ENCODE measurements at places on chromosomes 16 and 17. TPM values are rescaled to one million over a fixed set of nuclear protein-coding genes. Genes with fewer than 3 reads are reported as not detected.

The KRTAP9-9 gene
- not detected for total RNA-seq

GRCh38 chr16:21600031-21600773 lies 825 bp downstream of the METTL9 start:
- H3K27me3 ChIP-seq, result no peaks in the 10 kb centered on the region
- no peak for DNase-seq
- peaks cover 5% of the 10 kb centered on the region for H3K4me1 ChIP-seq
- H3K4me3 ChIP-seq, result peak overlapping the region; percentile 81

GRCh38 chr17:31586946-31587345 lies 195.5 kb downstream of the RAB11FIP4 start:
- no peak for DNase-seq
- H3K4me1 ChIP-seq, result peaks cover 5% of the 10 kb centered on the region
- H3K27ac ChIP-seq, result no peak overlapping the region
- no peak overlapping the region for H3K4me3 ChIP-seq

DNA sequence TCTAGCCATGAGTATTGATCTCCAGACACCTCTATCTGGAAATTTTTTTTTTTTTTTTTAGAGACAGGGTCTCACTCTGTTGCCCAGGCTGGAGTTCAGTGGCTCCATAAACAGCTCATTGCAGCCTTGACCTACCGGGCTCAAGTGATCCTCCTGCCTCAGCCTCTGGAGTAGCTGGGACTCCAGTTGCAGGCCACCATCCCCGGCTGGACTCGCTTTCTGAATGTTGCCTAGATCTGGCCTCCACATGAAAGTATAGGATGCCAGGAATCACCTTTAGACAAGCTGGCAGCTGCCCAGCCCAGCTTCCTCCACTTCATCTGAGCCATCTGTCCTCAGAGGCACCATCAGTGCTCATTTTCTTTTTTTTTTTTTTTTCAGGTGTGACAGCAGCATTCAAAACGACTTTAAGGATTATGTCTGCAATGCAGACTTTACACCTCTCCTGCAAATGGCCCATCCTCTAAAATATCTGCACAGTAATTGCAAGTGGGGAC lies 6.4 kb upstream of the PRR14 start:
- no peaks in the 10 kb centered on the region for H3K4me1 ChIP-seq
- no peak for DNase-seq
- no peak overlapping the region for H3K4me3 ChIP-seq
- H3K27me3 ChIP-seq, result no peaks in the 10 kb centered on the region

The IL32 gene
- total RNA-seq, result 6.8 TPM

DNA sequence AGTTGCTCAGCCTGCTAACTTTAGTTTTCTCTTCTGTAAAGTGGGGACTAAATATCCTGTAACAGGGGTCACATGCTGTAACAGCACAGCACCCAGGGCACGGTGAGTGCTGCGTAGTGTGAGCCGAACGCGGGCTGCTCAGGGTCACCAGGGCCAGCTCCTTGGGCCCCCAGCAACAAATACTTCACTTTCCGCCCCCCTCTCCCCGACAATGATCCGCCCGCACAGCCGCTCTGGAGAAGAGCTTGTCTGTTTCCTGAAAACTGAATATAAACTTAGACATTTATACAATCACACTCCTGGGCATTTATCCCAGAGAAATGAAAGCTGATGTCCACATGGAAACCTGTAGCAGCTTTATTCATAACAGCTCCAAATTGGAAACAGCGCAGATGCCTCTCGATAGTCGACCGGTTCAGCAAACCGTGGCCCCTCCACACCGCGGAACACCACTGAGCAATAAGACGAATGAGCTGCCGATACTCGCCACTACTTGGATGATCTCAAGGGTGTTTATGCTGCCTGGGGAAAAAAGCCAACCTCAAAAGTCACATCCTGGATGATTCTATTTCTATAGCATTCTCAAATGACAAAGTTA lies 267.2 kb downstream of the PARN start:
- no peak overlapping the region for H3K27ac ChIP-seq
- H3K4me3 ChIP-seq, result no peak overlapping the region
- no peaks in the 10 kb centered on the region for H3K27me3 ChIP-seq

The PRKCB gene
- 2.9 TPM for total RNA-seq

GRCh38 chr17:76640550-76641380 lies 2.8 kb downstream of the ST6GALNAC1 start:
- no peaks in the 10 kb centered on the region for H3K36me3 ChIP-seq
- H3K4me1 ChIP-seq, result peaks cover 1% of the 10 kb centered on the region
- no peak overlapping the region for H3K4me3 ChIP-seq
- peak overlapping the region; percentile 36 for H3K27ac ChIP-seq
- DNase-seq, result no peak

- no peak overlapping the region for H3K4me3 ChIP-seq
- DNase-seq, result peak; percentile 50
- H3K27me3 ChIP-seq, result no peaks in the 10 kb centered on the region
- H3K36me3 ChIP-seq, result no peaks in the 10 kb centered on the region
- H3K27ac ChIP-seq, result no peak overlapping the region
These were observed 38.8 kb downstream of the C16orf95 start for GRCh38 chr16:87278191-87279093.

DNA sequence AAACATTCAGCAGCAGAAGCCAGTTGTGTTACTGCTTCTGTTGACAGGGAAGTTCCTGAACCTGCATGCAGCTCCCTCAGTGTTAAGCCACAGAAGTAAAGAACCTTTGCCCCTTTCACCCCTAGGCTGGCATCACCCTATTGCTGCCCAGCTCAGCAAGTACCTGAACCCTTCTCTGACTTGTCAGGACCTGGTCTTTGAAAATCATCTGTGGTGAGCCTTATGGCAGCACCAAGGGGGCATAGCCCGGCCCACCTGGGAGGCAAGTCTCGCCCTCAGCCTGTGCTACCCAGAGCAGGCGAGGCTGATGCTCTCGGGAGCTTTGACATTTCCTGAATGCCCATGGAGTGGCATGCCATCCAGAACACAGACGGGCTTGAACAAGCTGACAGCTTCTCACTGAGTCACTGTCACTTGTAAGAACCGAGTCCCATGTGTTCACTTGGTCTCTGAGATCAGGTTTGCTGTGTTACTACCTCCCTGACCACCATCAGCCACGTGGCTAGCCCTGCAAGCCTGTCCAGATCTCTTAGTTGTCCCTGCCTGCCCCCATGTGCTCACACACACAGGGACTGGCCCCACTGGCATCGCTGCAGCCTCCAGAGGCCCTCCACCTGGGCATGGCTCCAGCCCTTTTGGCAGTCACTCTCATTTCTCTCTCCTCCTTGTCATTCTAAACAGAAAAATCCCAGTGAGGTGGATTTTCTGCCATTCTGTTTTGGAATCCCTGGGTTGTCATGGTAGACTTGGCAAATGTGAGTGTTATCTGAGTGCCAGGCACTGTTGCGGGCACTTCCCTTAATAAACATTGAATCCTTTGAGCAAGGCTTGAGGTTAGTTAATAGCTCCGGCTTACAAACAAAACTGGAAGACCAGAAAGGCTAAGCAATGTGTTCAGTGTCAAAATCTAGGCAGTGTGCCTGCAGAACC lies 2.9 kb upstream of the CARMIL2 start:
- H3K27me3 ChIP-seq, result no peaks in the 10 kb centered on the region
- H3K27ac ChIP-seq, result no peak overlapping the region
- H3K4me1 ChIP-seq, result no peaks in the 10 kb centered on the region

GRCh38 chr16:23279721-23280153 lies 22.4 kb upstream of the SCNN1B start:
- DNase-seq, result no peak
- no peaks in the 10 kb centered on the region for H3K36me3 ChIP-seq
- H3K4me3 ChIP-seq, result no peak overlapping the region
- H3K27ac ChIP-seq, result no peak overlapping the region
- no peaks in the 10 kb centered on the region for H3K27me3 ChIP-seq
- no peaks in the 10 kb centered on the region for H3K4me1 ChIP-seq

DNA sequence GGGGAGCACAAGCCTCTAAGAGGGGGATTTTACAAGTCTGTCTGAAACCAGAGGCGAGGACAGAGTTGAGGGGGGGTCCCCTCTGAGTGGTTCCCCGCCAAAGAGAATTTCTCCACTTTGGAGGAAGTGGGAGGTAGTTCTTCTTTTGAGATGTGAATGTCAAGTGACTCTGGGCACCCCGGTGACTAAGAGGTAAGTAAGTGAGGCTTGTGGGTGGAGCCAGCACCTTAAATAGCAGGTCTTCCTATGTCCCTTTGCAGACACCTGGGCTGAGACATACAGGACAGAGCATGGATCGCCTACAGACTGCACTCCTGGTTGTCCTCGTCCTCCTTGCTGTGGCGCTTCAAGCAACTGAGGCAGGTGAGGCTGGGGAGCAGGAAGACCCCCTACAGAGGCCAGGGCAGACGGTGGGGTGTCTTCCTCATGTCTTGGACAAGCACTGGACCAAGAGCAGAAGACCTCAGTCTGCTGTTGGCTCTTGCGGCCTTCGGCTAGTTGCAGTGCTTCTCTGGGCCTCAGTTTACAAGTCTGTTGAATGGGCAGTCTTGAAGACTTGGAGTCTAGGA lies at the start of gene CCL22:
TSS of gene CCL22 (plus strand) at position 257 of the 569 bp plus-strand sequence. CDS start at position 291, 34 bp downstream.
- no peaks in the 10 kb centered on the region for H3K4me1 ChIP-seq
- H3K4me3 ChIP-seq, result no peak within 1 kb of the TSS
- H3K27me3 ChIP-seq, result no peaks in the 10 kb centered on the region

- H3K4me3 ChIP-seq, result no peak overlapping the region
- H3K27ac ChIP-seq, result no peak overlapping the region
- no peaks in the 10 kb centered on the region for H3K4me1 ChIP-seq
- no peak for DNase-seq
These were observed 16.7 kb downstream of the C16orf54 start for GRCh38 chr16:29729116-29729521.

DNA sequence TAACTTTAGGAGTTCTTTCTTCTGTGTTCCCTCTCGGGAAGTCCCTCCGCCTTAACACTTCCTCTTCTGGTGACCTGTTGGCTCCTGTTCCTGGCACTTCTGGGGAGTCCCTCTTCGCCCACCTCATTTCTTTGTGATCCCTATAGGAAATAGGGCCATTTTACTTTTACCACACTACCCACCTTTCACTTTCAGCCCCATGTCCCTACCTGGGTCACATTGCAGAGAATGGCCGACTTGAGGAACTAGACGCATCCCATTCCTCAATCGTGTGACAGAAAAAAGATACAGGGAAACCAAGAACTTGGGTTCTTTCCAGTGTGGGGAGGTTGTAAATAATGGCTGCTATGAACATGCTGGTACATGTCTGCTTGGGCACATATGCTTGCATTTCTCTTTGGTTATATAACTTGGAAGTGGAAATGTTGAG lies 6.6 kb downstream of the IL21R start:
- no peak for DNase-seq
- no peaks in the 10 kb centered on the region for H3K36me3 ChIP-seq
- H3K27me3 ChIP-seq, result no peaks in the 10 kb centered on the region
- H3K4me1 ChIP-seq, result no peaks in the 10 kb centered on the region
- no peak overlapping the region for H3K27ac ChIP-seq

DNA sequence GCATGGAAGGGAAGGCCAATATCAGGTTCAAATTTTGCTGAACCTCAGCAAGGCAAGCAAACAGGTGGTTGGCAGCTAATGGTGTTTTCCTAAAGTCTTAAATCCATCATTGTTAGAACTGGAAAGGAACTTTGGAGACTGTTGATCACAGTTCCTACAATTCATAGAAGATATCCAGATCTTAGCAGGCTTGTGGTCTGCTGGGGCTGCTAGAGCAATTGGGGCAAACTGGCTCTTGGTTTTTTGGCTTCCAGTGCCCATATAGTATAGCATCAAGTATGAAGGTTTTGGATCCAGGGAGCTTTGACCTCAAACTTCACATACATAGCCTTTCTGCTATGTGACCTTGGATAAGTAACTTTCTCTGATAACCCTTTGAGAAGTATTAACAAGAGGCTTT lies 49.7 kb downstream of the IGF2BP1 start:
- no peaks in the 10 kb centered on the region for H3K4me1 ChIP-seq
- no peaks in the 10 kb centered on the region for H3K36me3 ChIP-seq
- H3K27ac ChIP-seq, result no peak overlapping the region
- no peak for DNase-seq
- no peaks in the 10 kb centered on the region for H3K27me3 ChIP-seq

The ACSF3 gene
- 35.0 TPM for total RNA-seq

DNA sequence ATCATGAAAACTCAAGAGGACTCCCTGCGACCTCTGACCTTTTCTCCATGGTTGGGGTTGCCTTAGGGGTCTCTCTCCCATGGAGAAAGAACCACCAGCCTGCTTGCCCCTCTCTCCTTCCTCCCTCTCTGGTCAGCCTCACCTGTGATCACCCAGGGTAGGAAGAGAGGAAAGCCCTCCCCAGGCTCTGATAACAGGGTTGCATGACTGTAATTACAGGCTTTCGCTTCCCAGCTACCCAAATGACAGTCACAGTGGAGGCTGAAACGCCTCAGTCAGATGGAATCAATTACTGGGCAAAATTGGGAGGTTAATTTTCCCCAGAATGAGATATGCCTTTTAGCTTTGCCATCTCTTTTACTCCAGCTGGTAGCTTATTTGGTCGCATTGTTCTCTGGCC lies 265.8 kb upstream of the SOX9 start:
- no peaks in the 10 kb centered on the region for H3K4me1 ChIP-seq
- H3K27ac ChIP-seq, result no peak overlapping the region
- DNase-seq, result no peak
- no peaks in the 10 kb centered on the region for H3K27me3 ChIP-seq
- H3K4me3 ChIP-seq, result no peak overlapping the region

- H3K27me3 ChIP-seq, result no peaks in the 10 kb centered on the region
- no peak overlapping the region for H3K27ac ChIP-seq
- no peak overlapping the region for H3K4me3 ChIP-seq
- no peaks in the 10 kb centered on the region for H3K36me3 ChIP-seq
These were observed 8.4 kb upstream of the SPDYE4 start for GRCh38 chr17:8766731-8767130.

DNA sequence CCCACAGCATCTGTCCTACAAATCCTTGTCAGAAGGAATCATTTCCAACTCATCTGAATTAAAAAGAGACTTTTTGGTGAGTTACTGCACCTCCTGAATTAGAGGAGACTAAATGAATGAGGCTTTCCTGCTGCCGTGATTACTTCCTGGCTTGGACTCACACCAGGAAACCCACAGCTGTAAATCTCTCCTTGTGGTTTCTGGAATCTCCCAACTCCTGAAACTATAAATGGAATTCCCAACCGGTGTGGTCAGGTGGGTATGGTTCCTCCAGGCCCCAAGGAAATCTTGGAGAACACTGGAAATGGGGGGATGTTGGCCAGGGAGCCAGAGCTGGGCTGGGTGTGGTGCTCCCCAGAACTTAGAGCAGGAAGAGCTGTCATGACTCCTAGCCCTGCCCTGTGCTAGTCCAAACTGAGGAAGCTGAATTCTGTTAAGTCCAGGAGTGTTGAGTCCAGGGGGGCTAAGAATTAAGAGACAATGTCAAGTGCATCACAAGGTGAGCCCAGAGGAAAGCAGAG lies 216.4 kb downstream of the GSG1L start:
- H3K27ac ChIP-seq, result no peak overlapping the region
- no peak overlapping the region for H3K4me3 ChIP-seq
- no peaks in the 10 kb centered on the region for H3K4me1 ChIP-seq
- H3K27me3 ChIP-seq, result no peaks in the 10 kb centered on the region
- no peak for DNase-seq
- no peaks in the 10 kb centered on the region for H3K36me3 ChIP-seq

- peak; percentile 56 for DNase-seq
- peak overlapping the region; percentile 96 for H3K27ac ChIP-seq
- no peaks in the 10 kb centered on the region for H3K36me3 ChIP-seq
- H3K4me3 ChIP-seq, result peak overlapping the region; percentile 83
These were observed 740 bp upstream of the CMIP start for GRCh38 chr16:81443688-81444447.

The NOXO1 gene
- not detected for total RNA-seq
